ENCODE measurements at places on chromosomes 4 and X. TPM values are rescaled to one million over a fixed set of nuclear protein-coding genes. Genes with fewer than 3 reads are reported as not detected.

DNA sequence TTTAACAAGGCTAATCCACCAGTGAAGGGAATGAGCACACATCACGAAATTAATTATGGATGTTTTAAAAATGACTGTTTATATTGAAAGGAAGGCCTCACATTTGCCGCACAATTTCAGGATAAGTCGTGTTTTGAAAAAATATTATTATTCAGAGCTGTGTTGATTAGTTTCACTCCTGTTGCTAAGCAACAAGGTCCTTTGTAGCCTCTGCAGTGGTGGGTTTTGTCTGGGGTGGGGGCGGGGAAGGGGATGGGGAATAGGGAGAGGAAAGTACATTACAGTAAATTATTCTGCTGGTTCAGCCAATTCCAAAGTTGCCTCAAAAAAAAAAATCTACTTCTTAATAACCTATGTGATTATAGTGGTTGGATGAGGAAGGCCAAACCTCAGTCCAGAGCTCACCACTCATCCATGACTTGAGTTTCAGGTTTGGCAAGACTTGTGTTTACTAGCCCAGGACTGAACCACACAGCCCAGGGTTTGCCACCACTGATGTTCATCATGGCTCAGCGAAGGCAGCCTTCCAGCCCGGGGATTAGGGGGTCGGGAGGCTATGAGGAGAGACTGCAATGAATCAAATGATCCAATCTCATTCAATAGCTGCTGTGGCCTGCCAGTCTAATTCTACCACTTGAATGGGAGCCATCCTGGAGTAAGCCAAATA lies 162.5 kb upstream of the ATP6AP2 start:
- no peak overlapping the region for H3K27ac ChIP-seq
- no peak for DNase-seq
- no peaks in the 10 kb centered on the region for H3K27me3 ChIP-seq
- peaks cover 3% of the 10 kb centered on the region for H3K4me1 ChIP-seq
- H3K4me3 ChIP-seq: no peak overlapping the region
- no peaks in the 10 kb centered on the region for H3K36me3 ChIP-seq

GRCh38 chr4:176545872-176546271 lies 226.1 kb downstream of the SPCS3 start:
- H3K27me3 ChIP-seq: no peaks in the 10 kb centered on the region
- H3K4me1 ChIP-seq: no peaks in the 10 kb centered on the region
- no peaks in the 10 kb centered on the region for H3K36me3 ChIP-seq
- no peak overlapping the region for H3K4me3 ChIP-seq

DNA sequence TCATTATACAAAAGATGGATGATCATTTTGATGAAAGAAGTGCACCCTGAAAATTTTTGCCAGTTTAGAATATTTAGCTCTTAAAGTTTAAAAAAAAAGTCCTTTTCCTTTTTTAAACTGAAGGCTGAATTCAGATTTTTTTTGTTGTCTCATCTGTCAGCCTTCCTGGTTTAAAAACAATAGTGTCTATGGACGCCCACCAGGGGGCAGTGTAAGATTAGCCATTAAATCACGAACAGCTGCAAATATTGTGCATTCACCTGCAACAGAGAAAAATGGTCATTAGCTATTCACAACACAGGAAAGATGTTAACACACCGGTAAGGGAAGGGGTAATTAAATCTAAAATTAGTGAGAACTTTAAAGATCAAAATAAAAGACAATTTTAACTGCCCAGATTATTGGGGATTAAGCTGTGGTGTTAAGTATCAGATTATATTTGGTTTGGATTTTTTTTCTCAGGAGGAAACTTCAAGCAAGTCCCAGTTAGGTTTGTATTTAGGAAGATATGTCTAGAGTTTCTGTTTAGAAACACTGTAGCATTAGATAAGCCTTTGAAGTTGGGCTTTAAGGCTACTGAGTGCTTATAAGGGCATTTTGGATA lies 4.4 kb upstream of the CXorf38 start:
- H3K4me1 ChIP-seq: peaks cover 5% of the 10 kb centered on the region
- peak; percentile 78 for DNase-seq
- H3K36me3 ChIP-seq: peaks cover 3% of the 10 kb centered on the region
- H3K27ac ChIP-seq: peak overlapping the region; percentile 13
- H3K4me3 ChIP-seq: no peak overlapping the region

DNA sequence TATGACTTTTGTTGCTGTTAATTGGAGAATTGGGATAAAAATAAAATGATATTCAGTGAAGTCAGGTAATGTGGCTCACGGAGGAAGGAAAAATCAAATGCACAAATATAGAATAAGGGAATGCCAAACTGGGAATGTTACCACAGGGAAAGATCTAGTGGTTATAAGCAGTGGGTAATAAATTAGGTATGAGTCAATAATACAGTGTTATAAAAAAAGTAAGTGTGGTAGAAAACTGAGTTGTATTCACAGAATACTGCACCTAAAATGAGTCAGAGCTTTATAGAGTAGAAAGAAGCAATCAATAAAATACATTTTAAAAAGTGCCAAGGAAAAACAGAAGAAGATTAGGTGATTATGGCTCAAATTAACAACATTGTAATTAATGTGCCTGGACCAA lies 34.5 kb downstream of the INTS12 start:
- no peak overlapping the region for H3K27ac ChIP-seq
- no peak for DNase-seq
- no peak overlapping the region for H3K4me3 ChIP-seq

Gene SATL1
- total RNA-seq: not detected

Gene SLC4A4
- 0.59 TPM for total RNA-seq

Gene TECRL
- total RNA-seq: not detected

Gene MAOB
- total RNA-seq: not detected

Gene PAGE2B
- 0.68 TPM for total RNA-seq
